ENCODE measurements at places on chromosomes 16 and 17. TPM values are rescaled to one million over a fixed set of nuclear protein-coding genes. Genes with fewer than 3 reads are reported as not detected.

GRCh38 chr17:39082482-39082881 is 69.0 kb downstream of the PLXDC1 start:
- no peak for DNase-seq
- H3K36me3 ChIP-seq = no peaks in the 10 kb centered on the region
- peaks cover 42% of the 10 kb centered on the region for H3K4me1 ChIP-seq
- H3K27me3 ChIP-seq = no peaks in the 10 kb centered on the region
- no peak overlapping the region for H3K4me3 ChIP-seq

GRCh38 chr17:63641692-63642448 is 19.7 kb downstream of the MAP3K3 start:
- DNase-seq = peak; percentile 59
- H3K4me1 ChIP-seq = peaks cover 28% of the 10 kb centered on the region
- peaks cover 32% of the 10 kb centered on the region for H3K36me3 ChIP-seq
- H3K27me3 ChIP-seq = no peaks in the 10 kb centered on the region
- no peak overlapping the region for H3K4me3 ChIP-seq

DNA sequence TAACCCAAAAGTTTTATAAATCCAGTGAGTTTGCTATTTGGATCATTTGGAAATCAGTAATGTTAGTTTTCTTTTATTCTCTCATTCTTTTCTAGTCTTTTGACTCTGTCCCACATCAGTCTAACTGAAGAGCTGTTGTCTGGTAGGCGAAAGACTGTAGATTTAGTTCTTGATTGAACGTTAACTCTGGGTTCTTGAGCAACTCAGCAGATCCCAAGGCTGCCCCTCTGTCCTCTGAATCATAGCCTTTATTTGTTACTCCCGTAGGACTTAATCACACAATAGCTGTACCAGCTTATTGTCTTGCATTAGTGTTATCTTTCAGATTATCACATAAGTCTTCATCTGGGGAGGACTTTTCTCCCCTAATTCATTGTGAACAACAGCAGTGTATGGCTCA is 119.3 kb upstream of the TOM1L1 start:
- H3K36me3 ChIP-seq = no peaks in the 10 kb centered on the region
- no peaks in the 10 kb centered on the region for H3K27me3 ChIP-seq
- H3K27ac ChIP-seq = no peak overlapping the region
- no peaks in the 10 kb centered on the region for H3K4me1 ChIP-seq
- H3K4me3 ChIP-seq = no peak overlapping the region
- no peak for DNase-seq

GRCh38 chr17:76262732-76263344 is 2.3 kb upstream of the UBALD2 start:
- no peaks in the 10 kb centered on the region for H3K27me3 ChIP-seq
- DNase-seq = no peak
- H3K4me1 ChIP-seq = peaks cover 37% of the 10 kb centered on the region
- no peaks in the 10 kb centered on the region for H3K36me3 ChIP-seq

- no peaks in the 10 kb centered on the region for H3K36me3 ChIP-seq
- no peaks in the 10 kb centered on the region for H3K27me3 ChIP-seq
- H3K4me3 ChIP-seq = no peak within 1 kb of the TSS
- H3K4me1 ChIP-seq = no peaks in the 10 kb centered on the region
- no peak within 1 kb of the TSS for H3K27ac ChIP-seq
Observed at GRCh38 chr17:40564883-40565768, at the start of gene CCR7. CCR7 (minus strand) TSS chr17:40565472; CDS start chr17:40565409, 63 bp downstream.

- no peaks in the 10 kb centered on the region for H3K27me3 ChIP-seq
- no peaks in the 10 kb centered on the region for H3K36me3 ChIP-seq
- H3K4me3 ChIP-seq = no peak overlapping the region
- no peak overlapping the region for H3K27ac ChIP-seq
- no peak for DNase-seq
- no peaks in the 10 kb centered on the region for H3K4me1 ChIP-seq
Observed at GRCh38 chr17:21268596-21269188, 15.5 kb upstream of the NATD1 start.

DNA sequence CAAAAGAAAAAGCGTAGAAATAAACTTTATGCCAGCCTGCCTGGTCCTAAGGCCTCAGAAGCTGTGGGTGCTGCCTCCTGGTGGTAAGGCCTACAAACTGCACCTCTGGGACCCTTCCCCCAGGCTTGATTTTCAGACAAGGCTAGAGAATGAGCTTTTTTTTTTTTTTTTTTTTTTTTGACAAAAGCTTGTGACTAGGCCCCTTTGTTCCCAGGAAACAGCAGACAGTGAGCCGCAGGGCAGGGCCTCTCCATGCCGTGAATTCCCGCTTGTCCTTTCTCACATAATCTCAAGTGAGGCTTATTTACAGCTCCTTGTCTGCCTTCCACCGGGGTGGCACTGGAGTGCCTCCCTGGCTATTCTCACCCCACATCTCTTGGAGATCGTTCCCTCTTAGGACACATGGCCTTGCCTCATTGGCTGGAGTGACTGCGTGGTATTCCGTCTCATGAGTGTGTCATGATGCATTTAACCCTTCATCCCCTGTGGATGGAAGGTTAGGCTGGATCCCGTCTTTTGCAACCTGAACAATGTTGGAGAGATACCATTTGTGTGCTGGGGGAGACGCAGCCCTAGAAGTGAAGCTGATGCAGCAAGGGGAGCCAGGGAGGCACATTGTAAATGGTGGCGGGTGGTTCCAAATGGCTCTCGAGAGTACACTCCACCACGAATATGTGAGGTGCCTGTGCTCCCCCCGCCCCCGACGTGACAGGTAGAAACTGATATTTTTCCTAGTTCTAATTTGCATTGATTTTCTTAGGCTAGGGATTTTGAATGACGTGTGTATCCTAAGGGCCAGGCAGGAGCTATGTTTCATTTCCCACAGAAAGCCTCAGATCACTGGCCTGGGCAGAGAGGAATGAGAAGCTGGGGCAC is 49.6 kb downstream of the USP22 start:
- H3K36me3 ChIP-seq = no peaks in the 10 kb centered on the region
- H3K4me1 ChIP-seq = peaks cover 45% of the 10 kb centered on the region
- H3K27me3 ChIP-seq = no peaks in the 10 kb centered on the region
- H3K4me3 ChIP-seq = peak overlapping the region; percentile 32
- peak overlapping the region; percentile 13 for H3K27ac ChIP-seq
- DNase-seq = peak; percentile 75

DNA sequence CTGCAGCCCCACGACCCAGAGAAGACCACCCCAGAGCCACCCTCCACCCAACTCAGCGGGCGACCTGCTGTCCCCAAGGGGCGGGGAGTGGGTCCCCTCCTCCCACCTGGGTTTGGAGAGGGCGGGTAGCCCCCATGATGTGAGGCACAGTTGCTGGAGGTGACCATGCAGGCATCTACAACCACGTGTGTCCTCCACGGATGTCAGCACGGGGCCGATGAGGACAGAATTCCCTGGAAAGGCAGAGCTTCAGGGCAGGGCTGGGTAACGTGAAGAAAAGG is 7.1 kb downstream of the UTS2R start:
- H3K4me3 ChIP-seq = no peak overlapping the region
- DNase-seq = no peak

DNA sequence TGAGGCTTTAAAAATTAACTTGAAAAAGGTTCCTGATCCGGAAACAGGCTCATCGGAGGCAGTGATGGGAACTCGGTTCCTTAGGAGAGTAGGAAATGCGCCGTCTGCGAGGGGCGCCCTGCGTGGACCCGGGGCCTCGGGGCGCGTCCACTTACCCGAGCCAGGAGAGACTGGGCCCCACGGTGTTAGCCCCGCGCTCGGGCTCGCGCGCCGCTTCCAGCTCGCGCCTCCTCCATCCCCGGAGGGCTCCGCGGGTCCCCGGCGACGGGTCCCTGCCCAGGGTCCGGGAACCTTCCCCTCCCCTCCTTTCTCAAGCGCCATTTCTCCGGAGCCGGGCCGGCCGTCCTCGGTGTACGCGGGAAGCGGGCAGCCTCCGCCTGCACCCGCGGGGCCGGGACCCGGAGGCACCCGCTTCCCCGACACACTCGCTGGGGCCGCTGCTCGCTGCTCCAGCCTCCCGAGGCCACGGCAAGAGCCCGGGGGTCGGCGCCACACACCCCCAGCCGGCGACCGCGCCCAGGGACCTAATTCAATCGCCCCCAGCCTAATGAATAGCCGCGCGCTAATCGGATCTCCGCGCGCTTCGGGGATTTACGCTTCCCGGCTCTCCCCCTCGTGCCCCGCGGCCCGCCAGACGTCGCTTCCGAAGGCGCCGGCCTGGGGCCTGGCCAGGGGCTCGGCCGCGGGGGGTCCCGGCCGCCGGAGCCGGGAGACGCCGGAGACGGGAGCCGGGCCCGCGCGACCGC is 2.2 kb upstream of the BAHCC1 start:
- no peaks in the 10 kb centered on the region for H3K4me1 ChIP-seq
- no peak for DNase-seq
- no peaks in the 10 kb centered on the region for H3K27me3 ChIP-seq
- H3K36me3 ChIP-seq = no peaks in the 10 kb centered on the region

GRCh38 chr17:11921296-11921695 is 76.0 kb downstream of the ZNF18 start:
- no peaks in the 10 kb centered on the region for H3K36me3 ChIP-seq
- H3K27me3 ChIP-seq = no peaks in the 10 kb centered on the region
- H3K4me3 ChIP-seq = no peak overlapping the region
- H3K27ac ChIP-seq = no peak overlapping the region

GRCh38 chr17:40264458-40265185 is 23.1 kb upstream of the CDC6 start:
- H3K4me1 ChIP-seq = no peaks in the 10 kb centered on the region
- no peak overlapping the region for H3K4me3 ChIP-seq
- no peak overlapping the region for H3K27ac ChIP-seq
- no peak for DNase-seq

DNA sequence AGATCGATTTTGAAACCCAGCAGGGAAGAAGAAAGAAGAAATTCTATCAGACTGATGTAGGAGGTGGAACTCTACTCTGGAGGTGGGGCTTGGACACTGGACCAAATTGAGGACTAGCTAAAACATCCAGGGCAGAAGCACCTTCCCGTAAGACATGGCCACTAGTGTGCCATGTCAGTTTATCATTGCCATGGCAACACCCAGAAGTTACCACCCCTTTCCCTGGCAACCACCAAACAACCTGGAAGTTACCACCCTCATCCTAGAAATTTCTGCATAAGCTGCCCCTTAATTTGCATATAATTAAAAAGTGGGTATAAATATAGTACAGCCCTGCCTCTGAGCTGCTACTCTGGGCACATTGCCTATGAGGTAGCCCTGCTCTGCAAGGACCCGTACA is 66.7 kb downstream of the NACA2 start:
- H3K4me1 ChIP-seq = no peaks in the 10 kb centered on the region
- no peak for DNase-seq
- H3K4me3 ChIP-seq = no peak overlapping the region
- no peaks in the 10 kb centered on the region for H3K36me3 ChIP-seq

- no peak for DNase-seq
- H3K4me1 ChIP-seq = no peaks in the 10 kb centered on the region
- no peaks in the 10 kb centered on the region for H3K27me3 ChIP-seq
- H3K36me3 ChIP-seq = no peaks in the 10 kb centered on the region
- peak overlapping the region; percentile 87 for H3K4me3 ChIP-seq
Observed at GRCh38 chr17:82449131-82449882, 1.2 kb downstream of the CYBC1 start.

GRCh38 chr17:28071891-28072606 is 29.6 kb downstream of the NLK start:
- no peak overlapping the region for H3K27ac ChIP-seq
- no peaks in the 10 kb centered on the region for H3K36me3 ChIP-seq
- no peaks in the 10 kb centered on the region for H3K4me1 ChIP-seq
- no peak for DNase-seq
- H3K27me3 ChIP-seq = no peaks in the 10 kb centered on the region

- no peaks in the 10 kb centered on the region for H3K27me3 ChIP-seq
- no peak for DNase-seq
- peaks cover 33% of the 10 kb centered on the region for H3K36me3 ChIP-seq
- H3K27ac ChIP-seq = peak overlapping the region; percentile 83
- peak overlapping the region; percentile 63 for H3K4me3 ChIP-seq
- H3K4me1 ChIP-seq = no peaks in the 10 kb centered on the region
Observed at GRCh38 chr16:57245472-57246113, 534 bp downstream of the ARL2BP start.

DNA sequence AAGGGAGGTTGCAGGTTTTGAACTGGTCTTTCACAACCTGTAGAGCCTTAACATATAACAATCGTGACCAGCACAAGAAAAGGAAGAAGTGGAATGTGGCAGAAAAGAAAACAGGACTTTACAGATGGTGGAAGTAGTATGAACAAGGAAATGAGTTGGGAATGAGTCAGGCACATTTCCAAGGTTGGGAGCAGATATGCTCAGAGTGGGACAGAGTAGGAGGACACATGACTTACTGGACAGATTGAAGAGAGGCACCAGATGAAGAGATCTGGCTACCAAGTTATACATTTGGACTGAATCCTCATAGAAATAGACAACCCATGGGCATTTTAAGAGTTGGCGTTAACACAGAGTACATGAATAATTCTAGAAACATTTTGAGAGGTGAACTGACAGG is 95.3 kb downstream of the ZNF18 start:
- DNase-seq = no peak
- no peak overlapping the region for H3K27ac ChIP-seq
- no peaks in the 10 kb centered on the region for H3K27me3 ChIP-seq

DNA sequence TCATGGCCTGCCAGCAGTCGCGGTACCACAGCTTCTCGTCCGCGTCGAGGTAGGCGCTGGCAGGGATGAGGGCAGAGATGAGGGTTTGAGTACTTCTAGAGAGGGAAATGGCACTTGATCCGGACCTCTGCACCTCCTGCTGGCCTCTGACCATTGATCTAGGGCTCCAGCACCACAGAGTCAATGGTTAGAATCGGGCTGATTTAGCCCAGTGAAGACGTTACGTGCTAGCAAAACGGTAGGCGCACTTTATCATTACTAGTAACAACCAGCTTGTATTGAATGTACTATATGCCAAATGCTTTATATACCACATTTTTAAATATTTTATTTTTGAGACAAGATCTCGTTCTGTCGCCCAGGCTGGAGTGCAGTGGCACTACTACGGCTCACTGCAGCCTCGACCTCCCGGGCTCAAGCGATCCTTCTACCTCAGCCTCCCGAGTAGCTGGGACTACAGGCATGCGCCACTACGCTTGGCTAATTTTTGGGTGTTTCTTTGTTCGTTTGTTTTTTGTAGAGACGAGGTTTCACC is 526 bp downstream of the TSNAXIP1 start:
- H3K36me3 ChIP-seq = peaks cover 8% of the 10 kb centered on the region
- H3K4me1 ChIP-seq = peaks cover 16% of the 10 kb centered on the region
- peak overlapping the region; percentile 87 for H3K27ac ChIP-seq
- H3K27me3 ChIP-seq = no peaks in the 10 kb centered on the region

- no peaks in the 10 kb centered on the region for H3K4me1 ChIP-seq
- H3K36me3 ChIP-seq = no peaks in the 10 kb centered on the region
- no peak overlapping the region for H3K27ac ChIP-seq
- H3K27me3 ChIP-seq = no peaks in the 10 kb centered on the region
- DNase-seq = no peak
Observed at GRCh38 chr17:34800661-34801060, 160.6 kb downstream of the CCT6B start.

- H3K27me3 ChIP-seq = no peaks in the 10 kb centered on the region
- no peaks in the 10 kb centered on the region for H3K4me1 ChIP-seq
- H3K36me3 ChIP-seq = no peaks in the 10 kb centered on the region
- DNase-seq = no peak
- H3K27ac ChIP-seq = no peak overlapping the region
- H3K4me3 ChIP-seq = no peak overlapping the region
Observed at GRCh38 chr16:25297151-25297787, 39.6 kb upstream of the ZKSCAN2 start.

Gene RGS9
- 2.3 TPM for total RNA-seq

Gene CX3CL1
- 17.1 TPM for total RNA-seq

Gene ZNF597
- total RNA-seq = 2.2 TPM

Gene RNF222
- not detected for total RNA-seq

Gene CHAD
- not detected for total RNA-seq

Gene KRTAP17-1
- total RNA-seq = not detected

Gene MIEF2
- total RNA-seq = 20.2 TPM

Gene SPATA22
- total RNA-seq = 0.82 TPM

Gene HS3ST3B1
- 2.8 TPM for total RNA-seq

Gene KRTAP4-9
- total RNA-seq = not detected

Gene RGS11
- total RNA-seq = 9.0 TPM

Gene SLC13A2
- not detected for total RNA-seq
